ENCODE measurements at places on chromosomes 7 and 10. TPM values are rescaled to one million over a fixed set of nuclear protein-coding genes. Genes with fewer than 3 reads are reported as not detected.

- H3K27me3 ChIP-seq = no peaks in the 10 kb centered on the region
- H3K27ac ChIP-seq = no peak overlapping the region
- DNase-seq = no peak
These were observed 71.2 kb upstream of the DUSP5 start for GRCh38 chr10:110426294-110427181.

SLC13A1 gene
- total RNA-seq = not detected

DNA sequence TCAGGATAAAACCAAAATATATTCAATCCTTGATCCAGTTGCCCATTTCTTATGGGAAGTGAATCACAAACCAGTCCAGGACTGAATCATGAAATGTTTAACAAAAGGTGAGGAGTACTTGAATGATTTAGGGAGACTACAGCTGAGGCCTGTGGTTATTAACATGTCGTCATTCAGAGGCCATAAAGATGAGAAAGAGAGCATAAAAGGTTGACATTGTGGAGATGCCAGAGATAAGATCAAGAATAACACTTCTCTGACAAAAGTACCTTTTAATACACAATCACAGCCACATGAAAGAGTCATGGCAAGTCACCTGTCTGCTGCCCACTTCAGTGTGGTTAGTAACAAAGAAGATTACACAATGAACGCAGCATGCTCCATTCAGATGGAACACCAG, 1195.7 kb upstream of the SORCS1 start:
- H3K36me3 ChIP-seq = no peaks in the 10 kb centered on the region
- H3K27me3 ChIP-seq = no peaks in the 10 kb centered on the region
- no peak overlapping the region for H3K4me3 ChIP-seq
- no peak for DNase-seq
- no peaks in the 10 kb centered on the region for H3K4me1 ChIP-seq

KCNIP2 gene
- 1.0 TPM for total RNA-seq

GRCh38 chr7:73519867-73520672, 2.0 kb downstream of the BAZ1B start:
- H3K27ac ChIP-seq = no peak overlapping the region
- peak overlapping the region; percentile 9 for H3K4me3 ChIP-seq
- H3K36me3 ChIP-seq = peaks cover 16% of the 10 kb centered on the region

DNA sequence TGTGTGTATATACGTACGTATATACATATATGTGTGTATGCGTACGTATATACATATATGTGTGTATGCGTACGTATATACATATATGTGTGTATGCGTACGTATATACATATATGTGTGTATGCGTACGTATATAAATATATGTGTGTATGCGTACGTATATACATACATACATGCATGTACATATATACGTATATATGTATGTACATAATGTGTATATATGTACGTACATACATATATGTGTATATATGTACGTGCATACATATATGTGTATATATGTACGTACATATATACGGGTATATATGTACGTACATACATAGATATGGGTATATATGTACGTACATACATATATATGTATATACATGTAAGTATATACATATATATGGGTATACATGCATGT, 332.1 kb downstream of the CRPPA start:
- H3K27me3 ChIP-seq = no peaks in the 10 kb centered on the region
- H3K4me1 ChIP-seq = no peaks in the 10 kb centered on the region
- no peak for DNase-seq
- no peaks in the 10 kb centered on the region for H3K36me3 ChIP-seq

DNA sequence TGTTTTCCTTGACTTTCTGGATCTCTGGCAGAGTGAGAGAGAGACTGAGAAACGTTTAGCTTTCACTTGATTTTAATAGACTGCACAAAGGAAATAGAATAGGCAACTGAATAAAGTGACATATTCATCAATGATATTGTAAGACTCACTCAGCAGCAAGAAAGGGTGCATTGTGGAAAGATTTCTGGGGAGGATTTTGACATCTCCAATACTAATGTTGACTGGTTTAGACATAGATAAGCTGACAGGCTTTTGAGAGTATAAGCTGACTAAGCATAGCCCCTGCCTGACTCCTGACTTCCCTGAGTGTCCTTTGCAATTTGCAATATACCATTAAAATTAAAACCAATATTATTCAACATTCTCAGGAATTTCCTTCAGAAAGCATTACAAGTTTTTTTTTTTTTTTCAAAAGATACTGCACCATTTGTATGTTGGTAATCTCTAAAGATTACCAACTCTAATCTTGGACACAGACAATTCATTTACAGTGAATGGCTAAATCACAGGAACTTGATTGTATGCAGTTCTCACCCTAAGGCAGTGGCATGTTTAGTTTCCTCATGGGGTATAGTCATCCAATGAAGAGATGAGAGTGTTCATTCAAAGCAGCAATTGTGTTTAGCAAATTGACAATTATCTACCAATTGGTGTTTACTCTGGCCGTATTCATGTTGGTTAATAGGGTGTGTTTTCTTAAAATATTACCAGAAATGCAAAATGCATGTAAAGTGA, 325.6 kb downstream of the SORCS3 start:
- no peak overlapping the region for H3K4me3 ChIP-seq
- no peak overlapping the region for H3K27ac ChIP-seq
- no peaks in the 10 kb centered on the region for H3K4me1 ChIP-seq
- no peaks in the 10 kb centered on the region for H3K36me3 ChIP-seq
- no peaks in the 10 kb centered on the region for H3K27me3 ChIP-seq

CALML5 gene
- total RNA-seq = not detected

ZDHHC6 gene
- 39.2 TPM for total RNA-seq

DNA sequence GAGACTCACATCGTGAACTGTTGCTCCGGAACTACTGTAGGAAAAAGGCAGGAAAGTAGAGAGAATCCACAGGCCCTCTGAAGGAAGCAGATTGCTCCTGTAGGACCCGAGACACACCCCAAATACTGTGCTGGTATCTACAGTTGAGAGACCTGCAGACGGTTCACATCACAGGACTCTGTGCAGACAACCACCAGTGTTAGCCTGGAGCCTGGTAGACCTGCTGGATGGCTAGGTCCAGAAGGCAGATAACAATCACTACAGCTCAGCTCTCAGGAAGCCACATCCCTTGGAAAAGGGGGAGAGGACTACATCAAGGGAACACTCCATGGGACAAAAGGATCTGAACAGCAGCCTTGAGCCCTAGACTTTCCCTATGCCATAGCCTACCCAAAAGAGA, 311.8 kb upstream of the PRKCQ start:
- no peaks in the 10 kb centered on the region for H3K4me1 ChIP-seq
- DNase-seq = no peak
- H3K27me3 ChIP-seq = no peaks in the 10 kb centered on the region
- no peak overlapping the region for H3K4me3 ChIP-seq

- H3K36me3 ChIP-seq = no peaks in the 10 kb centered on the region
- no peaks in the 10 kb centered on the region for H3K4me1 ChIP-seq
- no peaks in the 10 kb centered on the region for H3K27me3 ChIP-seq
These were observed 387.9 kb downstream of the DPP6 start for GRCh38 chr7:154440058-154440457.

DNA sequence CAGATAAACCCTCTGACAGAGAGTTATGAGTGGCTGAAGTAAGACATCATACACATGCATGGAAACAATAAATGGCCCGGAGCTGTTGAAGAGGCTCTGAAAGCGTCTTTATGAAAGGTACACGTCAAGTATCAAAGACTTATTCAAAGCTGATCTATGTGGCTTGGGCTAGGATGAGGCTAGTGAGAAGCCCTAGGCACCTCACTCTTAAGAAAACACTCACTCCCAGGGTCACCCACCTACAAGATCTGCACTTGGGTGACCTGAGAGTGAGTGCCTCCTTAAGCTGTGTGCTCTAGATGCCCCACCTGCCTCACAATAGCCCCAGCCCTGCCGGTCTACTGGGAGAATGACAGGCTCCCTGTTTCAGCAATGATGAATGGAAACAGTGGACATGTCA, 1.1 kb upstream of the GIMAP1 start:
- no peak overlapping the region for H3K4me3 ChIP-seq
- no peaks in the 10 kb centered on the region for H3K36me3 ChIP-seq
- no peak overlapping the region for H3K27ac ChIP-seq
- no peaks in the 10 kb centered on the region for H3K27me3 ChIP-seq
- DNase-seq = no peak
- H3K4me1 ChIP-seq = peaks cover 4% of the 10 kb centered on the region

DNA sequence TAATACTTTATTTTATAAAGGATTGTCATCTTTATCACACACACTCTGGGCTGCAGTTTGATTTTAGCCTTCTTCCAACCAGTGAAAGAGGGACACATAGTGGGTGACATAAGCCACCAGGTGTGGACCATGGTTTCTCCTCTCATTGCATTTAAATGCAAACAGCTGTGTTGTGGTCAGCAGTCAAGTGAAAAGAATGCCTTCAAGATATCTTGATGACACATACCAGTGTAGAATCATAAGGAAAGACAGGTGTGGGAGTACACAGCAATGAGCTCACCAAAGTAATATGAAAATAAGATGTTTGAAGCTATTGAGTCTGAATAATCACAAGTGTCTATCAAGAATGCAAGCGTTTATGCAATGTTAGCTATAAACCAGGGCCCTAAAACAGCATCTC, 580.0 kb downstream of the XPNPEP1 start:
- no peaks in the 10 kb centered on the region for H3K27me3 ChIP-seq
- no peaks in the 10 kb centered on the region for H3K36me3 ChIP-seq
- H3K27ac ChIP-seq = no peak overlapping the region
- no peak for DNase-seq
- no peaks in the 10 kb centered on the region for H3K4me1 ChIP-seq

- no peak overlapping the region for H3K27ac ChIP-seq
- no peak overlapping the region for H3K4me3 ChIP-seq
- no peaks in the 10 kb centered on the region for H3K36me3 ChIP-seq
- DNase-seq = no peak
These were observed 1.4 kb downstream of the DNAH11 start for GRCh38 chr7:21544303-21544656.

FAM241B gene
- 7.2 TPM for total RNA-seq

- no peak for DNase-seq
- H3K36me3 ChIP-seq = no peaks in the 10 kb centered on the region
- H3K4me1 ChIP-seq = peaks cover 13% of the 10 kb centered on the region
- H3K27me3 ChIP-seq = no peaks in the 10 kb centered on the region
These were observed 85.8 kb downstream of the TCF7L2 start for GRCh38 chr10:113035732-113036312.

OR6B1 gene
- total RNA-seq = not detected

TDRD1 gene
- total RNA-seq = 0.67 TPM

DNA sequence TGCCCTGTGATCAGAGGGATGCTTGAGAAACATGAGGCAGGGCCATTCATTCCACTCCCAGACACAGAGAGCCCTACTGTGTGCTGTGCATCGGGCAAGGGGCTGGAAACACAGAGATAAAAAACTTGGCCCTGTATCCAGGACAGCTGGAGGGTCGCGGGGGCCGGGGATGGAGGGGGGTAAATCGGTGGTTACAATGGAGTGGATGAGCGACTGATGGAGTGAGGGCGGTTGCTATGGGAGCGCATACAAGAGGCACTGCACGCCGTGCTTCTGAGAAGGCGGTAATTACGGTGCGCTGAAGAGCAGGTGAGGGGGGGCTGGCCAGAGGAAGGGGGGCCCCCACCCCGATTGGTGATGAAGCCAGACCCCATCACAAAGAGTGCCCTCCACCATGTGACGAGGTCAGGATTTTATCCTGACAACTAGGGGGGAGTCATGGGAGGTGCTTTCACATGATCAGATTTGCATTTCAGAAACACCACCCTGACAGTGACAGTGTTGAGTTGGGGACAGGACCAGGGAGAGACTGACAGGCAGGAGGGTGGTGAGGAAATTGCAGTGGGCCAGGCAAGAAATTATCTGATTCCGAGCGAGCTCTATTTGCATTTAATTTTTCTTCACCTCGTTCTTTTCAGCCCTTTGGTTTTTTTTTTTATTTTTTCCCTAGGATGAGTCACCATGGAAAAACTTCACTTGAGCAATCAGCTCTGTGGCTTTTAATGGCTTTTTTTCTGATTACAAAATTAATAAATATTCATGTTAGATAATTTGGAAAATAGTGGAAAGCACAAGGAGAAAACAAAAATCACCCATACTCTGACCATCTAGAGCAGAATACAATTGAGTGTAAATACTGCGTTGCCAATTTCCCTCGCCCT, 7.8 kb downstream of the CPA5 start:
- H3K27ac ChIP-seq = peak overlapping the region; percentile 66
- H3K4me1 ChIP-seq = peaks cover 20% of the 10 kb centered on the region
- no peaks in the 10 kb centered on the region for H3K27me3 ChIP-seq
- DNase-seq = peak; percentile 23
- no peaks in the 10 kb centered on the region for H3K36me3 ChIP-seq

PLAU gene
- total RNA-seq = 6.0 TPM

KLHL7 gene
- total RNA-seq = 33.5 TPM
